ENCODE measurements at places on chromosomes 2 and 18.

- DNase-seq, result no peak
These were observed 1148.1 kb upstream of the FANCL start for GRCh38 chr2:59389240-59389639.

DNA sequence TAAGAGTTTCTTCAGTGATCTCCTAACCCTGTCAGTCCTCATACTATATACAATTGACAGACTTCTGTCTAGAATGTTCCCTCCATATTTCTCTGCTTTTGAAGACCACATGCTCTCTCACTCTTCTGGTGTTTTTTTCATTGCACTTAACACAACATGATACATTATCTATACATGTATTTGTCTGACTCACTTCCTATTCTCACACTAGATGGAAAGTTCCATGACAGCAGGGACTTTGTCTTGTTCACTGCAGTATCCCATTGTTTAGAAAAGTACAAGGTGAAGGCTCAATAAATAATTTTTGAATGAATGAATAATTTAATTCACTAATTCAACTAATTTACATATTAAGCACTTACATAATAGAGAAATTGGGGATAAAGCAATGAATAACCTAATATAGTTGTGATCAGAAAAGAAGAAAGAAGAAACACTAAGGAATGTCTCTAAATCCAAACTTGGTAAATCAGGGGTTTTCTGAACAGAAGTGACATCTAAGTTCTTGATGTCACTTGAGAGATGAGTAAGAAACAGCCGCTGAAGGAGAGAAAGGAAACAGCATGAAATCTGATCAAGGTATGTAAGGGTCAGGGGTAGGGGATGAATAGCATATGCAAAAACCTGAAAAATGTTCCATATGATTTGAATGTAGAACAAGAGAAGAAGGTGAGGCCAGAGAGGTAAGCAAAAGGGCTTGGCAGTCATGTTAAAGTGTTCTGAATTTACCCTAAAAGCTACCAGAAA lies 42.4 kb downstream of the MBD2 start:
- DNase-seq, result no peak

DNA sequence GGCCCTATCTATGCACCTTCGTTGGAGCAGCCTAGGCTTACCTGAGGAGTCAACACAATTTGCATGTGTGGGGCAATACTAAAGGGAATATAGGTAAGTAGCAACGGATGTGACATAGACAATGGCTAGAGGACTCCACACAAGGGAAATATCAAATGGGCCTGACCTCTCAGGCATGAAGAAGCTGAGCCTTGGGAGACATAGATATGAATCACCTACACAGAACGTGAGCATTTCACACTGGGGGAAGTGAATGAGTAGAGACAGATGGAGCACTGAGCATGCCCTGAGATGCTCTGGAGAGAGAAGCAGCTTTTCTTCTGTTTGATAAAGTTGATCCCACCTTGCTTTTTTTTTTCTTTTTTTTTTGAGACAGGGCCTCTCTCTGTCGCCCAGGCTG lies 97.9 kb downstream of the ATL2 start:
- no peak for DNase-seq

DNA sequence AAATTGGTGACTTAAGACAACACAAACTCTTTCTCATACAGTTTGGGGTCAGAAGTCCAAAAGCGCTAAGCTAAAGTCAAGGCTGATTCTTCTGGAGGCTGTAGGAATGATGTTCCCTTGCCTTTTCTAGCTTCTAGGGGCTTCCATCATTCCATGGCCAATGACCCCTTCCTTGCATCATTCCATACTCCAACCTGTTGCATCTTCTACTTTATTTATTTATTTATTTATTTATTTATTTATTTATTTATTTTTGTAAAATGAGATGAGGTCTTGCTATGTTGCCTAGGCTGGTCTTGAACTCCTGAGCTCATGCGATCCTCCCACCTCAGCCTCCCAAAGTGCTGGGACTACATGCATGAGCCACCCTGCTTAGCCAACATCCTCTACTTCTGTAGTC lies 44.7 kb upstream of the C1D start:
- no peak for DNase-seq

GRCh38 chr2:230230496-230231200 lies 5.1 kb downstream of the SP140 start:
- DNase-seq, result no peak

- DNase-seq, result no peak
These were observed 492.1 kb upstream of the PIK3C3 start for GRCh38 chr18:41462946-41463345.

- DNase-seq, result no peak
These were observed 16.0 kb upstream of the KLF7 start for GRCh38 chr2:207181526-207182274.

DNA sequence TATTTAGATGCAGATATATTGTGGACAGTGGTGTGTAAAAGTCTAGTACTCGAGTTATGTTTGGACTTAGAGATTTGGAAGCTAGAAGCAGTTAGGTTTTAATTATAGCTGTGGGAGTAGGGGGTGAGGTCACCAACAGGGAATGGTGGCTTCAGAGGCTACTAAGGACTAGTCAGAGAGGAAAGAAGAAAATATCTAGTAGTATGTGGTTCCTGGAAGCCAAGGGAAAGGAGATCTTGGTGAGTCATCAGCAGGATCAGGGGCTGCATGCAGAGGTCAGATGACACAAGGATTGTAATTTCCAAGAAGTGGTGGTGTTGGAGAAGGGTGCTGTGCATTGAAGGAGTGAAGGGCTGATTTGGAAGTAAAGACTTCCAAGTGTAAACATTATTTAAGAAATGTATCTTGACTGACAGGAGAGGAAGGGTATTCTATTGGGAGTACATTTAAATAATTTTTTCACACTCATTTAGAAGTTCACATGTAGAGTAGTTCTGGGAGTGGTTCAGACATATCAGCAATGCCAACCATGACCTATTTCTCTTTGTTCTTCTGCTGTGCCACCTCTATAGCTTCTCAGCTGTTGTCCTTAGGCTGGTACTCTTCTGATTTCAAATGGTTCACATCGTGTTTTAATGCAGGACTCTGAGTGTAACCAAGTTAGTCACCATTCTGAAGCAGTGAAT lies 59.1 kb downstream of the ACSL3 start:
- peak; percentile 87 for DNase-seq

DNA sequence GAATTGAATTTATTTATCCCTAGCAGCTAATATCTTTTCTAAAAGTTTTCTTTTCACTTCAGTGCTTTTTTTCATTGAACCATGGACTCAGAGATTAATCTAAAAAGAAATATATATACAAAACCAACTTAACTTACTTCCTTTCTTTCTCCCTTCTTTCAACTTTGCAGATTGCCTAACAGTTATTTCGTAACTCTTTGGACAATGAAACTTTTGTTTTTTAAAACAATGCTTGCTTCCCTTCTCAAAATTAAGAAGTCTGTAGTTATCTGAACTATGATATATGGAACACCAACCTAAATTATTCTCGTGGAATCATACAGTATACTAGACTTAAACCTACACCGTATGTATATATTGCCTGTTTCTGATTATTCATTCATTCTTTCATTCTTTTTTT lies 62.9 kb downstream of the MIB1 start:
- DNase-seq, result peak; percentile 34

DNA sequence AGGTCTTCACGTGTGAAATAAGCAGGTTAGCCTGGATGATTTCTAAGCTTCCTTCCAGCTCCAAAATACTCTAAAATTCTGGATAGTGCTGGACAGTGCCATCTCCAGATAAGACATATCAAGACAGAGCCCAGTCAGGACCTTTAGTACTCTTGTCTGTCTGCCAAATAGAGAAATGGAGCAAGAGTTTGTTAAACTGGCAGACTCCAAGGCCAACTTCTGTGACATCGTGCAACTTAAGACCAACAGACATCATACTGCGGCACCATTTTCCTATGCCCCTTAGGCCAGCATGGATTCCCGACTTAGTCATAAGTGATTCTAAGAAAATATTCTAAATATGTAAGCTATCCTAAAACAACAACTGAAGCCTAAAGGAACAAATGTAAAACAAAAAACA lies 118.6 kb downstream of the RBMS1 start:
- no peak for DNase-seq

DNA sequence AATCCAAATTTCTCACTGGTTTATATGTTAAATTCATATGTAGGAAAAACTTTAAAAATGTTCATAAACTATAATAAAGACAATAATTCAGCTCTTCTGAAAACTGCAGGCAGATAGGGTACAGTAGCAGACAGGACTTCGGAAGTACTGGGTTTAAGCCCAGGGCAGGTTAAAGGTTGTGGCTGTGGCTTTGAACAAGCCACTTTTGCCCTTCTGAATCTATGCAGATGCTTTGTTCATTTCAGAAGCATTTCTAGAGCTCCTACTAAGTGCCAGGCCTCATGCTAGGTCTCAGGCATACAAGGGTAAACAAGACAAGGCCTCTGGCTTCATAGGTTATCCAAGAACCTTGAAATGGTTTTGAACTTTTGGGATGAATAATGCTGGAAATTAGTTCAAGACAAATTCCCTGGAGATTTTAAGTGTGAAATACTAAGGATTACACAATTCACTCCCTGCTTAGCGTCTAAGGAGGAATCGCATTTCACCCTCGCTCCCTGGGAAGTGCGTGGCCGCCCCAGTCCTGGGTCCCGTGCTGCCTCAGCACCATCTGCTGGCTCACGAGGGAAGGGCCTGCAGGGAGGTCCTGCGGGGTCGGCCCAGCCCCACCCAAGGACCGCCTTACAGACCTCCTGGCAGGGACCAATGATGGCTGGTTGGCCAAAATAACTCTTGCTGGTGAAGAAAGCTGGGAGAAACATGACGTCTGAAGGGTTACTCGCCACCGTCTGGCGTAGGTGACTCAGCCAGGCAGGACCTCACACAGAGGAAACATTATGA lies 67.7 kb upstream of the L3MBTL4 start:
- peak; percentile 87 for DNase-seq

DNA sequence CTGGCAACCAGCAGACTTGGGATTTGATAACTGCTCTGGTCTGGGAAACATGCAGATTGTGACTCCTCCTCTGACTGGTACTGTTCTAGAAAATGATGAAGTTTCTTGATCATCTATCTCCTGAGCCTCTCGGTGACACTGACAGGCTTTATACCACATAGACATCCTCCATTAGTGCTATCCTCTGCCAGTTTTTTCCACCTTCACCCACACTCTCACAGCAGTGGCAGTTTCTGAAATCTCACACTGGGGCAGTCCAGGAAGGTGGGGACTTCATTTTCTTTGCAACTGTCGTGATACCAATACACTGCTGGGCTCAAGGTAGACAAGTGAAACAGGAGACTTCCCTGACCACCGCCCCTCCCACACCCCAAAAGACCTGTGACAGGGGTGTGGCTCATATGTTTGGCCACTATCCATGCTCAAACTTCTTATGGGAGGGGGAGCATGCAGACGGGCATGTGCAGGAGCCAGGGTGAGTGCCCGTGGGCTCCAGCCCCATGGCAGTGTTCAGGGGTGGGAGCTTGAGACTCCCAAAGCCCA lies 66.3 kb upstream of the RMDN2 start:
- no peak for DNase-seq

GRCh38 chr2:171520471-171520870 lies 1.8 kb upstream of the CYBRD1 start:
- no peak for DNase-seq

GRCh38 chr2:80302314-80303005 lies 2.1 kb downstream of the LRRTM1 start:
- DNase-seq, result no peak

GRCh38 chr18:46894124-46894523 lies 23.2 kb downstream of the PIAS2 start:
- no peak for DNase-seq

DNA sequence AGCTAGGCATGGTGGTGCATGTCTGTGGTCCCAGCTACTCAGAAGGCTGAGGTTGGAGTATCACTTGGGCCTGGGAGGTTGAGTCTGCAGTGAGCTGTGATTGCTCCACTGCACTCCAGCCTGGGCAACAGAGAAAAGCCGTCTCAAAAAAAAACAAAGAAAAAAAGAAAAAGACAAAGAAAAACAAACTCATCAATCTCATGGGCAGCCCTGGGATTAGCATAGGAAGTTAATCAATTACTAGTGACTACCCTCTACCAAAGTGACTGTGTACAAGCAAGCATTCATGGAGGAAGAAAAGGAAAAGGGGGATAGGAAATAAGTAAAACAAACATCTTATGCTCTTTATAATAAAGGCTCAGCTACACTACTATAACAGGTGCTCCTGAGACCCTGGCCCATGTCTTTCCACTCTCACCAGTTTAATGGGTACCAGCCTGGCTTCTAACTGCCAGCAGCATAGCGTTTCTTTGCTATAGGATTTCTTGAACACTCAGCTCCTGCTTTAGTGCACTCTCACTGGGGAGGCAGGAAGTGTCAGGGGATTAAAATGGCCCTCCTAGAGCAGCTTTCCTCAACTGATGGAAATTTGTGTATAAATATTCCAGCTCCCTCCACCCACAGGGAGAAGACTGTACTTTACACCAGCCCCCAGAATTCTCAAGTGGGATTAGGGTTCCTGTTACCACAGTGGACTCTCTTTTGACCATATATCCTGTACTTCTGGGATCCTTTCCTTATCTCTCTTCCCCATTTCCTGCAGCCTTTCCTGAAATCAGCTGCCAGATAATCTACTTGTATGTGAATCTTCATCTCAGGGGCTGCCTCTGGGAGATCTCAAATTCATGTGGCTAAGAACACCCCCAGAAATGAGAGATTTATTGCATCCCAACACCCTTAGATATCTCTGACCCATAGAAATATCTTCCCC lies 91.3 kb upstream of the GLS start:
- DNase-seq, result no peak

DNA sequence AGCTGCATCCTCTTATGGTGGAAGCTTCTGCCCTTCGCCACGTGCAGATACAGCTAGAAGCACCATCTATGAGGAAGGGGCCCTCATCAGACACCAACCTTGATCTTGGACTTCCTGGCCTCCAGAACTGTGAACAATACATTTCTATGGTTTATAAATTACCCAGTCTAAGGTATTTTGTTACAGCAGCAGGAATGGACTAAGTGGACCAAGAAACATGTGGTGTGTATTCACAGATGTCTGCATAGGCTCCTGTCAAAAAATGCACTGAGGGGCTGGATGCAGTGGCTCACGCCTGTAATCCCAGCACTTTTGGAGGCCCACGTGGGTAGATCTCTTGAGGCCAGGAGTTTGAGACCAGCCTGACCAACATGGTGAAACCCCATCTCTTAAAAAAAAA lies 57.5 kb downstream of the STPG4 start:
- no peak for DNase-seq

DNA sequence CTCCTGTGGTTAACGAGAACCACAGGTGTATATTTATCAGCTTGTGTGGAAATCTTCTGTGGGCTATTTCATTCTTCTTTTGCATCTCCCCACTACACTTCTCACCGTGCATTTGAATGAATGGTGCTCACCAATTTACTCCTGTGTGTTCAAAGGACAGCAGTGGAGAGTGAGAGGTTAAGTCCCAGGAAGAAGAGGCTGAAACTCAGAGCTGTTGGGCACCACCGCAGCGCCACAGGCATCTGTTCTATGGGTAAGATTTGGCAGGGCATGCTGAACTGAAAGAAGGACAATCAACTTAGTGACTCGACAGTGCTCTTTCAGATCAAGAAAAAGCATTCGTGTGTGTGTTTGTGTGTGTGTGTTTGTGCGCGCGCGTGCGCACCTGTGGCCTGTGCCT lies 297.9 kb upstream of the SIX2 start:
- DNase-seq, result no peak
